ENCODE measurements at places on chromosomes 13 and 19.

- no peak for DNase-seq
Measured at GRCh38 chr19:40717325-40717879, 490 bp downstream of the ITPKC start.

GRCh38 chr13:95255072-95255732 is 46.0 kb downstream of the ABCC4 start:
- DNase-seq: no peak

DNA sequence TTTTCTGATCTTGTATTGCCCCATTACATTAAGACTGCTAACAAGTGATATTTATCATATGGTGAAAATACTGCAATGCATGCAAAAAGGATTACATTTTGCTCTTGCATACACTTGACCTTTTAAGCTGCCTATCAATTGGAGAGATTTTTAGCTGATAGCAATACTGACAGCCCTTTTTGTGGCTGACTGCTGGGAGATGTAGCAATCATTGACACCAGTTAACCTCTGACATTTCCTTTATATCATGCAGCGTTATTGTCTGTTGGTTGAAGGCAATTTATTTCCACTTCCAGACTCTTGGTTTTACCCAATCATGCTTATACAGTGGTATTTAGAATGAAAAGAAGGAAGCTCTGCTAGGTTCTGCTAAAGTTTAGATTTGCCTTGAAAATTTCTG is 364.0 kb downstream of the LMO7 start:
- DNase-seq: no peak

- DNase-seq: no peak
Measured at GRCh38 chr13:78576261-78576660, 27.1 kb downstream of the POU4F1 start.

DNA sequence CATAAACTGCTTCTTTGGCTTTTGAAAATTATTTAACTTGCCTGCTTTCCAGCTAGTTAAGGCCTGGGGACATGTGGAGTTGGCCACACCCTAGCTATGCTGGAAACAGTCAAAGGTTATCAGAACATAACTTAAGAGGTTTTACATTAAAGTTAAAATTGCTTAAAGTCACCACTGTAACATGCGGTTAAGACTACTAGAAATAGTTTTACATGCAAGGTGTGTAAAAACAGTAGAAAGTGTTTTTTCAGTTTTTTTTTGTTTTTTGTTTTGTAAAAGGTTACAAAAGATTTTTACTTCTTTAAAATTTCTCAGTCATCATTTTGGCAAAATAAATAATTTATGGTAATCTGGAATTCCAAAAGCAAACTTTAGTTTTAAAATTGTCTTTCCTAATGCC is 763.1 kb downstream of the UQCRFS1 start:
- DNase-seq: no peak
